ENCODE measurements at places on chromosomes 7 and 10. TPM values are rescaled to one million over a fixed set of nuclear protein-coding genes. Genes with fewer than 3 reads are reported as not detected.

DNA sequence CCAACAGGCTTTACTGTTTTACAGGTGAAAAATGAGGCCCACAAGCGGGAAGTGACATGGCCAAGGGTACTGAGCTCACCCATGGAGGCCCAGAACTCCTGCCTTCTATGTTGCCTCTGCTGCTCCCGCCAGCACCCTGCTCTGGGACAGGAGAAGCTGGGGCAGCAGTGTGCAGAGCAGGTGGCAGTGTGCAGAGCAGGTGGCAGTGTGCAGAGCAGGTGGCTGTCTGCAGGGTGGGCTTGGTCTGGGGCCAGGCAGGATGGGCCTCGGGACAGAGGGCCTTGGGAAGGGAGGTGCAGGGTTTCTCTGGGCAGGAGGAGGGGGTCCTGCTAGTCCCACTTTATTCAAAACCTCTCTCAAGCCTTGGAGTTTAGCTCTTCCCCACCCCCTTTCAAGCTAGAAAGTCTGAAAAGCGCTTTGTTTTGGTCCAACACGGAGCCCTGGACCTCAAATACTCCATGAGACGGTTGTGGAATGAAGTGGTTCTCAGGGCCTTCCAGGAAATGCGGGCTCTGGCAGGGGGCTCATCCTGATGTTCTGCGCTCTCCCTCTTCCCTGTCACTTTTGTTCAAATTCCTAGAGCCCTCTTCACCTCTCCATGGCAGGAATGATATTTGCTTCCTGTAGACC is 26.8 kb downstream of the TSPAN15 start:
- DNase-seq = no peak

DNA sequence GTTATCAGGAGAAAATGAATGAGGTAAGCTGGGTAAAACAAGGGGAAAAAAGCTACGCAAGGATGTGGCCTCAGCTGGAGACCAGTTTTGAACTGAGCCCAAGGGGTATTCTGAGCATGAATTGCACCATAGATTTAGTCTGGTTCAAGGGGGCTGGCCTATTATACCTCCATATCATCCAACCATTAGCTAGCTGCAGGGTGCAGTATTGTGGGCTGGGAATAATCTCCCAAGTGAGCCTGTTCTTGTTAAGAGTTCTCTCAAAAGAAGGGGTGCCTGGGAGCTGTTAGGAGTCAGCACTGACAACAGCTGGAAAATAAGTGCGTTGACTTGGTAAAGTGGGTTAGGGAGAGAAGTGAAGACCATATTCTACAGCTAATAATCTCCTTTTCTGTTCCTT is 8.0 kb downstream of the TAS2R16 start:
- no peak for DNase-seq

DNA sequence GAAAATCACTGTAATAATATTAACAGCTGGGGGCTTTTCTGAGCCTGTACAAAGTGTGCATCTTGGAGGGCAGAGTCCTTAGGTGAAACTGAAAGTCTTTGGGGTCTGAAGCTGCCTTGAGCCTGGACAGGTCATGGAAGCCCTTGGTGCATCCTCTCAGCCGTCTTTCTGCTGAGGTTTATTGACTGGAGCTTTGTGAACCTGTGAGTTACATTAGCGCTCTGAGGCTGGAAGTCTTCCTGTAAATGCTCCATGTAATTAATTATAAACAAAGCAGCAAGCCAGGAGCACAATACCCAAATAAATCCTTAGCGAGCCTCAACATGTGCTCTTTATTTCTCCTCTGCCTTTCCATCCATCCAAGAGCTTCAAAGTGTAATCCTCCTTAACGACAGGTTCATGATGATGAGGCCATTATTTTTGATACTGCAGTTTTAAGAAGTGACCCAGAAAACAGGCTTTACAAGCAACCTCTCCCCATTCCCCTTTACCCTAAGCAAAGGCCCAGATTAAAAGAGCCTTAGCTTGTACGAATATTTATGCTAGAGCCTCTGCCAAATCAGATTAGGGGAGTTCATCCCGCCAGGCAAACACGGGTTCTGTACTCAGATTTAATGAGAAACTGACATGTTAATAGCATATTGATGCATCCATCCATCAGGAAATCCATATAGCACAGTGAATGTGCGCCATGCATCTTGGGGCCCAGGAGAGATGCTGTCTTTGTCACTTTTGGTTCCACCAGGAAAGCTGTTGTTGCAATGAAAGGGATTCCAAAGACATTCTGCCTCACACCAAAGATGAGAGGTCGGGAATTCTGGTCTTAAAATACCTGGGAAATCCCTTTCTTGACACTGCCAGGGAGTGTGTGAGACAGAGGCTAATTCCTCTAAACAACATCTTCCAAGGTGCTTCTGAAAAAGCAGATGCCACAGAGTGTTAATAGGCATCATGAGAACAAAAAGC is 118.1 kb downstream of the ANLN start:
- DNase-seq = no peak

Gene UCMA
- total RNA-seq = not detected

Gene PPP1R17
- not detected for total RNA-seq

Gene CTTNBP2
- total RNA-seq = 3.2 TPM

Gene CAMK1D
- total RNA-seq = 3.9 TPM

GRCh38 chr10:33506838-33507661 is 172.6 kb upstream of the NRP1 start:
- no peak for DNase-seq

Gene C10orf105
- not detected for total RNA-seq

DNA sequence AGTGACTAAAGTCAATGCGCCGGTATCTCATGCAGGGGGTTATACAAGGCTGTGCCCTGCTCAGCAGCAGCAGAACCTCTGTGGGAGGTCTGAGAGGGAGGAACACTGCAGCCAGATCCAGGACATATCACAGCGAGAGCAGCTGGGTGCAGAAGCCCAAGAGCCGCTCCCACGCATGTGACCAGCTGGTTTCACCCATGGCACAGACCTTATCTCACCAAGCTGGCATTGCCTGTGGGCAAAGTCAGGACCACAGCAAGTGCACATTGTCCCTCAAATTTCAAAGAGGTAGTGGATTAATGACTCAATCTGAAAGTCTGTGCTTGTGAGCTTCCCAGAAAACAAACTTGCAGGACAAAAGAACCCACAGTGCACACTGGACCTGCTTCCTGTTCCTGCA is 31.6 kb upstream of the AKR1C1 start:
- no peak for DNase-seq

DNA sequence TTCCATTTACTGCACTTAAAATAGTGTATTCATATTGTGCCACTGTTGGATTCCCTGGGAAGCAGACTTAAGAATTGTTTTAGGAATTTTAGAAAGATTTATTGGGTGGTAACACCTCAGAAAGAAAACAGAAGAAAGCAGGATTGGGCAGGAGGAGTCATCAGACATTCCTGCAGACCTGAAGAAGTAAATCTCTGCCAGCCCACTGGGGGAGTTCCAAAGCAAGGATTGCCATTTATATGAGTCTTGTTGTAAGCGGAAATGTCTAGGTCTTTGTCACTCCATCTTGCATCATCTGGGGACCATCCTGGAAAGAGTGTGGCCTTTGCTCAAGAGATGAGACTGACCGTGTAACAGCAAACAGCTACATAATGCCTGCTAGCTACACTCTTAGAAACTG is 947.6 kb upstream of the POT1 start:
- peak; percentile 6 for DNase-seq

Gene OR6B1
- total RNA-seq = not detected

Gene TMEM26
- not detected for total RNA-seq

- DNase-seq = no peak
Measured at GRCh38 chr10:96846395-96846794, 14.3 kb downstream of the LCOR start.

Gene AKR1C2
- total RNA-seq = 1.5 TPM

GRCh38 chr7:1121886-1122831 is 34.2 kb downstream of the GPER1 start:
- no peak for DNase-seq

DNA sequence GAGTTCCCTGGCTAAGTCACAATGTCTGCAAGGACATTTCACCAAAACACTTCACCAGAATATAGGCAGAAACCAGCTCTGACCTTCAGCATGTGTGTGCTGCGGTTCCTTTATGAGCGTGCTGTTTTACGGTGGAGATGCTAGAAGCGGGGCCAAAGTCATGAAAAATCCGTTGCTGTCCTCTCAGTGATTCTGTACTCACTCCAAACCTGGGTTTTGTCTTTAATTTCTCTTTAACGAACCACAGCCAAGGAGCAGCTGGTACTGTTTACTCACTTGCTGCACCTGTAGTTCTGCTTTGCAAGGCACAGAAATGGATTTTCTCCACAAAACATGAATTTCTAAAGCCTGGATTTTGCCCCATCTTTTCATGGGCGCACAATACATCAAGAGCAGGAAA is 639.9 kb downstream of the PHTF2 start:
- DNase-seq = no peak

- DNase-seq = no peak
Measured at GRCh38 chr7:80607136-80607535, 31.3 kb upstream of the CD36 start.

GRCh38 chr7:1104516-1105179 is 16.7 kb downstream of the GPER1 start:
- DNase-seq = no peak

GRCh38 chr10:72593963-72594362 is 31.9 kb downstream of the MICU1 start:
- DNase-seq = no peak

Gene GIMAP1
- not detected for total RNA-seq

Gene CCDC186
- 6.7 TPM for total RNA-seq

- no peak for DNase-seq
Measured at GRCh38 chr7:51140199-51141164, 176.1 kb downstream of the COBL start.

DNA sequence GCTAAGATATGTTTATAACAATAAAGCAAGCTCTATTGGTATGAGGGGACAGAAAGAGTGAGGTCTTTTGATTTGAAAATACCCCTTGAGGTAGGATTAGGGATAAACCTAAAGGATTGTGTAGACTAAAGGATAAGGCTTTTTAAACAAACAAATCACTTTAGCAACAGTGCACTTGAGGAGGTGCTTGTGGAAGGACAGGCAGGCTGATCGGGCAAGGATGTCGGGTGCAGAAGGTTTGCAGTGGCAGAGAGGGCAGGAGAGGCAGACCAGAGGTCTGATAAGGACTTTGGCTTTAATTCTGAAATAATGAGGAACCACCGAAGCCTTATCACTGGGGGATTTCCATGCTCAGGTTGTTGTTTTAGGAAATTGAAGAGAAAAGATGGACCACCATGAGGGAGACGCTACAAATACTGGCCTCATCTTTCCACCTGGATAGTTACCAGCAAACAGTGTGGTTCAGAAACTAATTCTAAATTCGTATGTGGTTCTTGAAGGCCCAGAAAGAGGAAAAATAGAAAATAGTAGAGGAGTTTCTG is 119.5 kb upstream of the KLF6 start:
- no peak for DNase-seq

DNA sequence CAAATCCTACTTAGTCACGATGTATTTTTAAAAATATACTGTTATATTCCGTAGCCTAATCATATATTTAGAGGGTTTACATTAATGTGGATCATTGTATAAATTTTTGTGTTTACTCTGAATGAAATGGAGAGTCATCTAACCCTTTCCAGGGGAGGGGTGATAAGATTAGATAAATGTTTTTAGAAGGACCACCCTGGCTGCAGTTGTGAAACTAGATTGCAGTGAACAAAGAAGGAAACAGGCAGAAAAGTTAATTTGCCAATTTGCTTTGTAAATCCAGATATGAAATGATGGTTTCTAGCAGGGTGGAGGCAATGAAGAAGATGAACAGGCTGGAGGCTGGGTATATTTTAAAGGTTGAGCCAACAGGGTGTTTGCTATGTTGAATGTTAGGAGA is 477.7 kb upstream of the ZMIZ1 start:
- DNase-seq = no peak

- no peak for DNase-seq
Measured at GRCh38 chr7:16762177-16762576, 8.6 kb downstream of the TSPAN13 start.

DNA sequence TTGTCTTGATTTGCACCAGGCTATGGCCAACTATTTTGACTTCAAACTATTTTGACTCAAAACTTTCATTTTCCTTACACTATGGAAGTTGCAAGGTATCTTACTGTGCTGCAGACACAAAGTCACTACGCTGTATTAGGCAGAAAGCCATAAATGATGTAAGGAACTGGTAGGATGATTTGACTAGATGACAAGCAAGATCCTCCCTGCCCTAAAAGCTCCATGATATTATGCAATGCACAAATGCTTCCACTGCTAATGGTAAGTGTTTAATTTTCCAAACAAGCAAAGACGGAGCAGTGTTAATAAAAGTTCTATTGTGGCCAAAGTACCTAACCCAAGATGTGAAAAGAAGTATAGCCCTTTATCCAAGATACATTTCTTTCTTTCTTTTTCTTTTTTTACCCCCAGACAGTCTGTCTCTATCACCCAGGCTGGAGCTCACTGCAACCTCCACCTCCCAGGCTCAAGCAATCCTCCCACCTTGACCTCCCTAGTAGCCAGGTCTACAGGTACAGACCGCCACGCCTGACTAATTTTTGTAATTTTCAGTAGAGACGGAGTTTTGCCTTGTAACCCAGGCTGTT is 98.2 kb downstream of the ANK3 start:
- DNase-seq = no peak

GRCh38 chr10:131825150-131825848 is 75.5 kb upstream of the PPP2R2D start:
- no peak for DNase-seq

GRCh38 chr7:124263232-124263827 is 230.5 kb upstream of the TMEM229A start:
- DNase-seq = no peak

Gene EMX2
- 0.08 TPM for total RNA-seq

DNA sequence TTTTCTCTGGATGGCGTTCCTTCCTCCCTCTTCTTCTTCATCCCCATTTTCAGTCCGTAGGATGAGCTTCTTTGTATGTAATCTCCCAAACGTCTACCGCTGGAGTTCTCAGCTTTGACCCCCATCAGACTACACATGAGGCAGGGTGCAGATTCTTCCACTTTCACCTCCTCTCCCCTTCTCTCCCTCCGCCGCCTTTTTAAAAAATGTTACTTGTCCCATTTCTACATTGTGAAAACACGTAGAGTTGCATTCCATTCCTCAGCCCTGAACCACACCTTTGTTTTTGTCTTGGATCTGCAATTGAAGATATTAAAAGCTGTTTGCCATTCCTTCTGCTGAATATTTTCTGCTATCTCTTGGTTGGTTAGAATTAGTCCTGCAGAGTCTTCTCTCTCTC is 6.2 kb downstream of the ADIRF start:
- no peak for DNase-seq

Gene MKX
- not detected for total RNA-seq

Gene MYH16
- 29.6 TPM for total RNA-seq

GRCh38 chr7:92306153-92306552 is 60.4 kb downstream of the ANKIB1 start:
- DNase-seq = peak; percentile 38

- DNase-seq = no peak
Measured at GRCh38 chr10:21514818-21515351, 10.6 kb downstream of the SKIDA1 start.

Measured in HT1080 (cell line).